GM23338 (cell line): ENCODE measurements at places on chromosomes 5 and 9.

- DNase-seq: peak; percentile 60
Observed at GRCh38 chr9:69155341-69156030, 18.6 kb upstream of the TJP2 start.

DNA sequence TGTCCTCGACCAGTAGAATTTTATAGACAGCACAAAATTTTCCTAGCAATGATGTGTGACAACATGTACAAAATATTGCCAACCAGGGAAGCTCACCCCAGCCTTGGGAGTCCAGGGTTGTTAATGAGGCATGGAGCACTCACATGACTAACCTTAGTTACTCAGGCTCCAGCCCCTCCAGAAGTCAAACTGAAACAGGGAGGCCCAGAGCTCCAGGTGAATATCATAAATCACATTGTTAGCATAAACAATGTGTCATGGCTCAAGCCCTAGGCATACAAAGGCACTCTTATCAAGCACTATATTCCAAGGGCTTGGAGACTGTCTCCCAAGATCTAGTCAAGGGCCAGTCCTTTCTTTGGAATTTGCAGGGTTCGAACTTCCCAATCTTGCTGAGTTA, 44.4 kb downstream of the TNFAIP8 start:
- DNase-seq: no peak

GRCh38 chr9:132639322-132639721, 30.5 kb downstream of the DDX31 start:
- DNase-seq: no peak

DNA sequence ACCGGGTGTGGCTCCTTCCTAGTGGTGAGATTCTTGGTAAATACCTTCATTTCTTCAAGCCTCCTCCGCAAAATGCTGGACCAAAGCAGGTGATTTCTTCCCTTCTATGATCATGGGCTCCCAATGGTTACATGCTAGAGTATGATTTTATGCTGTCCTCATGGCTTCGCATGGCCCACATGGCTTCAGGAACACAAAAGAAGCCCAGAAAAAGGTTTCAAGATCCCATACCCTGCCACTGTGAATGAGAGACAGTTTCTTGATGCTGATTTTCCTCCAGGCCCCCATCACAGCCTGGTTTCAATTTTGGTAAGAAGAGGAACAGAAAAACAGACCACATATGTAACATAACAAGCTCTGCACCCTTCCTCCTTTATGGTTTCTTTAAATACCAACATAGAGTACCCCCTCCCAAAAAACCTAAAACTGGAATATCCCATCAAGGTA, 2.4 kb upstream of the RXFP3 start:
- no peak for DNase-seq

DNA sequence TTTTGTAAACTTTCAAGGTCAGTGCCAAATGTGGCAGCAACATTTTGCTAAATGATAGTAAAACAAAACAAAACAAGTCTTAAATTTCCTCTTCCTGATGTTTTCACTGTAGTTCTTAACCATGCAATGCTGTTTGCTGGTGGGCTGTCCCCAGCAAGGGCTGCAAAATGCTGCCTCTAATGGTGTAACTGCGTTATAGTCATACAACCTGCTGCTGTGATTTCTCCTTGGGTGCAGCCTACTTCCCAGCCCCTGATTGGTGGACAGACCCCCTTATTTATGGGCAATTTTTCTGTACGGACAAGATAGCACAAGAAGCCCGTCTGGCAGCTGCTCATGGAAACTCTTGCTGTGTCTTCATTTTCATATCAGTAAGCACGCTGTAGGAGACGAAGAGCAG, 26.6 kb upstream of the PIP5K1B start:
- DNase-seq: peak; percentile 73

DNA sequence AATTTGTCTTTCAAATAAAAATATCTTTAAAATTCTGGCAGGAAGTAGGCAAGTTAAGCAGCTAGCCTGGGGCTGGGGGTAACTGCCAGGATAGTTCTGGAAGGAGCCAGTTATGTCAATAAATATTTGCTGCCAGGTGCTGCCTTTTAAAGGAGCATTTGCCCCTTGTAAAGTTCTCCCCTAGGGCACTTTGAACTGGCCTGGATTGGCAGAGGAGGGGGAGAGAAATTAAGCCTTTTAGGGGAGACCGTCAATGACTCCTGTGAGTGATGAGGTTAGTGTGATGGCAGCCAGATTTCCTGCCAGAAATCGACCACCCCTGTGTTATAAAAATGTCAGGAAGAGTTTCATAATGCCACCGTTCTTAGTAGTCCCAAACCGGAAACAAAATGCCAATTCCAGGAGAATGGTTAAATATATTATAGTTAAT, 89.8 kb upstream of the ELL2 start:
- no peak for DNase-seq

DNA sequence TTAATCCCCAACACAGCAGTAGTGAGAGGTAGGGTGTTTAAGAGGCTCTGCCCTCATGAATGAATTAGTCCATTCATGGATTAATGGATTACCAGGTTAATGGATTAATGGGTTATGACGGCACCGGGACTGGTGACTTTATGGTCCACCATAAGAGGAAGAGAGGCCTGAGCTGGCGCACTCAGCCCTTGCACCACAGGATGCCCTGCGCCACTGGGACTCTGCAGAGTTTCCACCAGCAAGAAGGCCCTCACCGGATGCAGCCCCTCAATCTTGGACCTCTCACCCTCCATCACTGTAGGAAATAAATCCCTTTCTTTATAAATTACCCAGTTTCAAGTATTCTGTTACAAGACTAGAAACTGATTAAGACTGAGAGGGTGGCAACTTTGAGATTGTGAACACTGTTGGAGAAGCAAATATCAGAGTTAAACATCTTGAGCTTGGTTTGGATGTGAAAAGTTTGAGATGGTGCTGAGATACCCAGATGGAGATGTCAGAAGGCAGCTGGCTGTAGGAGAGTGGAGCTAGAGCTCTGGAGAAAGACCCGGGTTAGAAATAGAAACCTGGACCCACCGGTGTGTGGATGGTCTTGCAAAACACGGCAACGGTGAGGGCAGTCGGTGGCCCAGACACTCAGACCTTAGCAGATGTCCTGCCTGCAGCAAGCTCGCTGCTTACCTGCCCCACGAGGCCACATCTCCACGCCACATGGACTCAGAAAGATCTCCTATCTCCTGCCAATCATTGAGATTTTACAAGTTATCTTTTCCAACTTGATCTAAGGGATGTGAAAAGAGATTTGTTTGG, 98.8 kb downstream of the HSD17B3 start:
- no peak for DNase-seq

DNA sequence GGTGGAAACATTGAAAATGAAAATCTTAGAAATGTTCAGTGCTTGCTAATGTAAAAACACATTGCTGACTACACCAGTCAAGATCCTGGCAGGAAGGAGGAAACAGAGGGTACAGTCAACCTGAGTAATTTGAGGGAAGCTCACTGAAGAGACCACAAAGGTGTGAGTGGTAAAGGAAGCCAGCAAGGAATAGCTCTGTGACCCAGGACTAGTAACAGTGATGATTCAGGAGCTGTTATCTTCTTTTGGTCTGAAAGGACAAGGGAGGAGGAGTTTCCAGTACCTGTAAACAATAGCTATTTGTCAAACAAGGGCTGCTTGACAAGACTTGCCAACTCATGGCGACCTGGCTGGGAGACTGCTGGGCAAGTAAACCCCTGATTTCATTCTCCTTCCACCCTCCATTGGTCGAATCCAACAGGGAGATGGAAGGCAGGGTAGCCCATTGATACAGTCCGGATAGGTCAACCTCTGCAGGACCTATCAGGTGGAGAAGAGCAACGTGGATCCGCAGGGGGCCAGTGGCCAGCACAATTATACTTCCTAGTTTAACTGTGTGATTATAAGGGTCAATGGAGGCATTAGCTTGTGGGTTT, 68.1 kb downstream of the MAMDC2 start:
- no peak for DNase-seq

DNA sequence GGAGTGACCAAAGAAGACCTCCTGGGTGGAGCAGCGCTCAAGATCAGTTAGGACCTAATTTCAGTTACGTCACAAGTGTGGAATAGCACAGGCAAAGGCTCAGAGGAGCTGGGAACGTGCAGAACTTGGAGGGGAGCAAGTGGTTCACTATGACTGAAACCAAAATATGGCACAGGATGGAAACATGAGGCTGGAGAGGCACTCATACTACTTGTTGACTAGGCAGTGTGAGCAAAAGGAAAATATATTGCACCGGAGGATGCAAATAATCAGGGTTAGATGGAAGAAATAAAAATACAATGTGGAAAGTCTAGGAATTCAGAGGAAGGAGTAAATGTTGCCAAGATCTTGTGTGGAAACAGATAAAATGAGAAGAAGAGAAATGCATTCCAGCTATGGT, 148.3 kb downstream of the DCP2 start:
- DNase-seq: no peak

DNA sequence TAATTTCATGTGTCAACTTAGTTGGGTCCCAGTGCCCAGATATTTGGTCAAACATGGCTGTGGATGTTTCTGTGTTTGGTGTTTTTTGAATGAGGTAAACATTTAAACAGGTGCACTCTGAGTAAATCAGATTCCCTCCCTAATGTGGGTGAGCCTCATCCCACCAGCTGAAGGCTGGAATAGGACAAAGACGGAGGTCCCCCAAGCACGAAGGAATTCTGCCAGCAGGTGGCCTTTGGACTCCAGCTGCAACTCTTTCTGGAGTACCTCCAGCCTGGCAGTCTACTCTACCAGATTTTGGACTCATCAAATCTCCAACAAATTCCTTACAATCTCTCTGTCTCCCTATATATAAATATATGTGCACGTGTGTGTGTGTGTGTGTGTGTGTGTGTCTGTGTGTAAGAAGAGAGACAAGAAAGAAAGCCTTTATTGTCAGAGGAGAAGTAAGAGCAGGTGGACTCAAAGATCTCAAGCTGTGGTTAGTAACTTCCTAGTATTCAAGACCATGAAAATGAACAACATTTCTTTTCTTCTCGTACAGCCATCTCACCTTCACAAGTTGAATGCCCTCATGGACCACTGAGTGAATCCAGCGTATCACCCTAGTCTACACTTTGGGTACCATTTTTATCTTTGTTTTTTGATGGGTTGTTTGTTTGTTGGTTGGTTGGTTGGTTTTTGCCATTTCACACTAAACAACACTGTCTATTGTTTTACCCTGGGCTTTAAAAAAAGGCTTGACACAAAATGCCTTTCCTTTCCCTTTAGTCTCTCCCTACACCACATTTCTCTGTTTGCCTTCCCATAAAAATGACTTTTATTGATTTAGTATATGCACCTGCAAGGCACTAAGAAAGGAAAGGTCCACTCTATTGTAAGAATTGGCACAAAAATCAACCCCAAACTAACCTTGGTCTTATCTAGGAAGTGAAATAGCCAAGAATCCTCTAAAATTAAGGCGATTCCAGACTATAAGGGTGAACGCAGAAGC, 118.7 kb downstream of the TENT4A start:
- no peak for DNase-seq

- DNase-seq: no peak
Observed at GRCh38 chr5:126871441-126871840, 94.5 kb downstream of the LMNB1 start.

- no peak for DNase-seq
Observed at GRCh38 chr9:131776036-131776435, 36.2 kb upstream of the RAPGEF1 start.

- peak; percentile 38 for DNase-seq
Observed at GRCh38 chr5:87069974-87070608, 197.6 kb upstream of the RASA1 start.

GRCh38 chr5:91313757-91314673, 69.1 kb downstream of the ARRDC3 start:
- no peak for DNase-seq

DNA sequence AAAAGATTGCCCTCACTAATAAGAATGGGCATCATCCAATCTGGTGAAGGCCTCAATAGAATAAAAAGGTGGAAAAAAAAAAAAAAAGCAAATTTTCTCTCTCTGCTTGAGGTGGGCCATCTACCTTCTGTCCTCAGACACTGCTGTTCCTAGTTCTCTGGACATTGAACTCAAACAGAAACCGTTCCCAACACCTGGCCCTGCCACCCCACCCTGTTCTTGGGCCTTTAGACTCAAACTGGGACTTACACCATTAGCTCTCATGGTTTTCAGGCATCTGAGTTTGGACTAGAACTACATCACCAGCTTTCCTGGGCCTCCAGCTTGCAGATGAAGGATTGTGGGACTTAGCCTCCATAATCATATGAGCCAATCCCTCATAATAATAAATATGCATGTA, 71.0 kb downstream of the SSBP2 start:
- no peak for DNase-seq

DNA sequence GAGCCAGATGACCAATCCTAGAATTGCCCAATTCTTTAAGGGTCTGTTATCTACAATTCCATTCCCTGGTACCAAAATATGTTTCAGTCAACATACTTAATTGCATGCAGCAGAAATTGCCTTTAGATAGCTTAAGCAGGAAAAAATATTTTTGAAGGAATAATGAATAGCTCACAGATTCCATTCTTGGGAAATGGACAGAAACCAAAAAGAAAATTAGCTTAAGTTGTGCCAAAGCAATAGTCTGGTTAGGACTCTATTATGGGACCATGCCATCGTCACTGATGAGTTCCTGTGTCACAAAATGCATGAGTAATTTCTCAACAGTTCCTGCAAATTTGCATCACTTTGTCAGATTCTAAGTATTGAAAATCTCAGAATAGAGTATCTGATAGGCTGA, 12.3 kb downstream of the ACTBL2 start:
- DNase-seq: no peak

- no peak for DNase-seq
Observed at GRCh38 chr9:69076550-69076949, 41.0 kb downstream of the FXN start.

GRCh38 chr5:181182651-181183050, 22.3 kb downstream of the TRIM7 start:
- DNase-seq: no peak

GRCh38 chr9:94921656-94922055, 195.2 kb downstream of the AOPEP start:
- DNase-seq: no peak

DNA sequence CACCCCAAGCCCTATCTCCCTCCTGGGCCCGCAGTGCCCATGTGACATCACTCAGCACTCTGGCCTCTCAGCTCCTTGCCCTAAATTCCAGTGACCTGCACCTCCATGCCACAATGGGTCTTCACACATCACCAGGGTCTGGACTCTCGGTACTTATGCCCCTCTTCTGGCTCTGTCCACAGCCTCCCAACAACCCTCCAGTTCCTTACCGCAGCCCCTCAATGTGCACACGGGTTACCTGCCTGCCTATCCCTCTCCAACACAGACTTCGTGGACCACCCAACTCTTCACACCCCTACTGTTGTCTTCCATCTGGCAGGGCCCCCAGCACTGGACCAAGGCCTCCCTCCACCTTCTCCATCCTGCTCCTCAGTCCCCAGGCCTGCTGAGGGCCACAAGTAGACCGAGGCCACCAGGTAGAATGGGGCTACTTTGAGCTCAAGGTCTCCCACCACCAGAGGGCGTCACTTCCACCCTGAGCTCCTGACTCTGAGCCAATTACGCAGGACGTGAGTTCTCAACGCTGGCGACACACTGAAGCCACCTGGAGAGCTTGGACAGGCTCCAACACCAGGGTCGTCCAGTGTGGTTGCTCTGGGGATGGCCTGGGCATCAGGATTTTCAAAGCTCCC, 172.1 kb downstream of the GABBR2 start:
- peak; percentile 82 for DNase-seq

- DNase-seq: no peak
Observed at GRCh38 chr9:72950875-72951442, 1.9 kb downstream of the ALDH1A1 start.

- DNase-seq: peak; percentile 31
Observed at GRCh38 chr5:146516151-146516475, at the start of gene GPR151. TSS of gene GPR151 (minus strand) at chr5:146516190. CDS start at chr5:146516113, 77 bp downstream.

GRCh38 chr5:142671266-142671665, 14.6 kb downstream of the FGF1 start:
- DNase-seq: no peak

GRCh38 chr5:69276422-69277174, 41.9 kb downstream of the CDK7 start:
- DNase-seq: no peak

- no peak for DNase-seq
Observed at GRCh38 chr5:55609413-55609812, 74.6 kb upstream of the PLPP1 start.
